NCI-H2171 treated with DMSO at 0.1 percent for 48 hours (cell line): ENCODE measurements at places on chromosomes 11 and 22.

GRCh38 chr11:43447151-43447550 lies 88.4 kb downstream of the TTC17 start:
- no peak for DNase-seq

DNA sequence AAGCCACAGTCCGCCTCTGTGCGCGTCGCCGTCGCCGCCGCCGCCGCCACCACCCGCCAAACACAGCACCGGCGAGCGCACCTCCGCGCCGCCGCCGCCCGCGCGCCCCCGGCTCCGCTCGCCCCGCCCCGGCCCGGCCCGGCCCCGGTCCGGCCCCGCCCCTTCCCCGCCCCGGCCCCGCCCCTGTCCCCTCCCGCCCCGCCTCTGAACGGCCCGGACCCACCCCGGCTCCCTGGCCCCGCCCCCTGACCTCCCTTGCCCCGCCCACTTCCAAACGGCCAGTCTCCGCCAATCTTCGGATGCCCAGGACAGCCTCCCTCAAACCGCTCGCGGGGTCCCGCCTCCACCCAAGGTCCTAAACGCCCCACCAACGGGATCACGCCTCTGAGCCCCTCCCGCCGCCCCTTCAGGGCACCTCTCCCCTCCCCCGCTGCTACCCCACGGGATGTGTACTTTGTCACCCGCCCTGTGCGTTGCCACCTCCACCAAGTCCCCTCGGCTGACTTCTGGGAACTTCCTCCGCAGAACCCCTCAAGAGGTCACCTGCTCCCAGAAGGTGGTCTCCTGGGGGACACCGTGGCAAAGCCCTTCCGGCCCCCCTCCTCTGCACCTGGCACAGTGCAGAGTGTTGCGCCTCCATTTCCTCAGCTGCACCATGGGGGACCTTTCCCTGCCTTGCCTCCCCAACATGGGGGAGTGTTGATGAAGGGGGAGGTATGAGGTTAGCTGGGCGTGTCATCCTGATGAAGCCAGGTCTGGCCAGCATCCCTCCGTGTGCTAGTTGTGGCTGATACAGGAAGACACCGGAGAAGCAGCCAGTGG lies at the start of gene KIAA0930:
Gene KIAA0930, minus strand, starts transcription at position 85 of the 822 bp plus-strand sequence. CDS start 191 bp downstream, outside the sequence.
- peak; percentile 34 for DNase-seq

DNA sequence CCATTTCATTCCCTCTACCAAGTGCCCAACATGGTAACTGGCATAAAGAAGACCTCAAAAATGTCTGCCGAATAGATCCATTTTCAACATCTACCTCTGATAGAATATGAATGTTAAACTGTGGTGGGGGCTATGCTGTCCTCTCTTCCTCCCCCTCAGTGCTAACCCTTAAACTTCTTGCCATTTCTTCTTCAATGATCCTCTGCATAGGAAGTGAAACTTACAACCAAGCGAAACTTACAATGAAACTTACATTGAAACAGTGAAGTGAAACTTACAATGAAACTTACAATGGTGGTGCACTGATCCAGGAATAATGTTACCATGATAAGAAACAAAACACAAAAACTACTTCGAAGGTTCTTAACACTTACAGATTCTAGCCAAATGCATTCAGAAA lies 4.7 kb downstream of the RTCB start:
- DNase-seq: no peak

GRCh38 chr11:111938687-111939160 lies 1.6 kb downstream of the DIXDC1 start:
- no peak for DNase-seq

- no peak for DNase-seq
These were observed 23.8 kb downstream of the SYTL2 start for GRCh38 chr11:85787168-85787567.

GRCh38 chr11:11391796-11392463 lies 38.9 kb upstream of the CSNK2A3 start:
- DNase-seq: no peak

- DNase-seq: no peak
These were observed 441.0 kb downstream of the NTM start for GRCh38 chr11:131811383-131811782.

GRCh38 chr11:8265681-8266241 lies 2.1 kb upstream of the LMO1 start:
- no peak for DNase-seq

- no peak for DNase-seq
These were observed 33.0 kb upstream of the C11orf87 start for GRCh38 chr11:109388982-109389381.

DNA sequence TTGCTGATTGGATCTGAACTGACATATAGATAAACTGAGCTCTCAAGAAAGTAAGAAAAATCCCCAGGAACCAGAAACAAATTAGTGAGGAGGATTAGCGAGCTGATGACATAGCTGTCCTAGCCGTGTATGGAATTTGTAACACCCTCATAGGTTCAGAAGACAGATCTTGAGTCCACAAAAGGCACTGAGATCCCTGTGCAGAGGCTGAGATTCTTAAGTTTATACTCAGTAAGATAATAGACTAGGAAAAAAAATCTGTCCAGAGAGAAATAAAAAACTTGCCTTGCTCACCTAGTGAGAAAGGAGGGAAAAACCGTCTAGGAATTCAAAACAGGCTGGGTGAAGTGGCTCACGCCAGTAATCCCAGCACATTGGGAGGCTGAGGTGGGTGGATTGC lies 4.6 kb downstream of the NUMA1 start:
- DNase-seq: no peak

GRCh38 chr11:96113193-96113681 lies 189.3 kb upstream of the MTMR2 start:
- DNase-seq: peak; percentile 69

GRCh38 chr22:50732681-50733080 lies 5.3 kb upstream of the ACR start:
- no peak for DNase-seq

DNA sequence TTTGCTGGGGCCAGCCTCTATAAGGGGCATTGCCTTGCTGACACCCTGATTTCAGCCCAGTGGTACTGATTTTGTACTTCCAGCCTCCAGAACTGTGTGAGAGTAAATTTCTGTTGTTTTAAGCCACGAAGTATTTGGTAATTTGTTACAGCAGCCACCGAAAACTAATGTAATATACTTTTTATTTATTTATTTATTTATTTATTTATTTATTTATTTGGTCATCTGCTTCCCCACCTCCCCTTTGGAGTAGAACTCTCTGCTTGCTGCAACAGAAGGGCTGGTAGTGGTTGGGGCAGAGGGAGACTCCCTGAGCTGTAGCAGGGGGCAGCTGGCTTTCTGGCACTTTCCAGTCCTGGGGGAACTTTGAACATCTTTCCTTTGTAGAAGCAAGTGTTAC lies 128.4 kb upstream of the RAG2 start:
- DNase-seq: no peak

GRCh38 chr22:27972732-27973698 lies 54.0 kb upstream of the PITPNB start:
- no peak for DNase-seq

GRCh38 chr11:112440518-112440917 lies 179.9 kb upstream of the PLET1 start:
- no peak for DNase-seq

- DNase-seq: no peak
These were observed at the start of gene APOL3 for GRCh38 chr22:36160499-36160942. APOL3 (minus strand) TSS chr22:36160755; CDS start chr22:36149055, 11,700 bp downstream.

DNA sequence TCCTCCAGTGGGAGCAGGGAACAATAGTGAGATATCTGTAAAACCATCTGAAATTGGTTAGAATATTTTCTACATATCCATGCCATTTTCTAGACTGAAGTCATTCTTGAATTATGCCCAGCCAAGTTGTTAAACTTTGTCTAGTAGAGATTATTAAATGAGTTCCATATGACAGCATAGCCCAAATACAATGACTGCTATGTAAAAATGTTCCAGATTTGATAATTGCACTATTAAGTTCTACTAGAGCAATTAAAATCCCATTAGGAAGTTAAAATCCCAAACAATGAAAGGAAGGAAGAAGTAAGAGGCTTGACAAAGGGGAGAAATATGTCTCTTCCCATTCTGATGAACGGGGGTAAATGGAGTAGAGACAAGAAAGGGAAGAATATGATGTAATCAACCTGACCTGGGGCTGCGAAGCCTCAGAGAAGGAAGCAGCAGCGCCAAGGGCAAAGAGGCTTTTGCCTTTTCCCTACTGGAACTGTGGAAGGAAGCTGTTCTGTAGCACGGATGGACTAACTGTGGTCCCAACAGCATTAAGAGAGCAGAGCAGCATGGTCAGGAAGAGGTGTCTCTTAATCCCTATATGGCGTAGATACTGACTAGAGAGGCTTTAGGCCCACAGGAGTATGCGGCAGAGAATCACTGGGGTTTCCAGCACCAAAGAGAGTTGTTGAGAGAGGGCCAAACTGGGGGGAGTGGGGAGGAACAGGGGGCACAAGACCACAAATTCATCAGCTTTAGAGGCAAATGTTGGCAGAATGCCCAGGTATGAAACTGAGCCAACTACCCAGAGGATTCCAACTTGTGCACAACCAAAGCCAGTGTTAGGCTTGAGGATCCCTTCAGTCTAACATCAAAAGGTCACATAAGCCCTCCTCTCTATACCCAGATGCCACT lies 26.7 kb downstream of the RRP8 start:
- DNase-seq: peak; percentile 30

DNA sequence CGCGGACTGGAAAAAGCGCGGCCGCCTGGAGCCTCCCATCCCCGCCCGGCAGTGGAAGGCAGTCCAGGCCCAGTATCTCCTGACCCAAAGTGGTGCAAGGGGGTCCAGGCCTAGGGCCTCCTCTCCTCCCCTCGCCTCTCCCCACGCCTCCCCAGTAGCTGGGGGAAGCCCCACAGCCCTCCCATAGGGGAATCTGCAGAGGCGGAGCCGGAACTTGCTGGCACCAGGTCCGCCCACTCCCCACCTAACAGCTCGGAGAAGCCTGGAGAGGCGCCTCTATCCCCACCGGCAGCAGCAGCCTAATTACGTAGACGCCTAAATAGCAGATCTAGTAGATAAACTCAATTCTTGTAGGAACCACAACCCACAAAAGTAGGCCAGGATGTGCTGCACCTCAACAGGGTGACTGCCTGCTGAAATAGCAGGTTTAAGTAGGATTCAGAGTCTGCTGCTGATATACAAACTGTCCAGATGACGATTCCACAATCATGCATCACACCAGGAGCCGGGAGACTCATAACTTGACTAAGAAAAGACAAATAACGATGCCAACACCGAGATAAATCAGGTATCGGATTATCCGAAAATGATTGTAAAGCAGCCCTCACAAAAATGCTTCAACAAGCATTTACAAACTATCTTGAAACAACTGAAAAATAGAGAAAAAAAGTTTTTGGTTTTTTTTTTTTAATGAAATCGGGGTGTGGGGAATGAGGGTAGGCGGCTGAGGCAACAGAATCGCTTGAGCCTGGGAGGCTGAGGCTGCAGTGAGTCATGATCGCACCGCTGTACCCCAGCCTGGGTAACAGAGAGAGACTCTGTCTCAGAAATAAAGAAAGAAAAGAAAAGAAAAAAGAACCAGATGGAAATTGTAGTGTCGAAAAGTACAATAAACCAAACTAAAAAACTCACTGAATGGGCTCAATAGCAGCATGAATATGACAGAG lies 11.4 kb upstream of the BRD1 start:
- DNase-seq: no peak

DNA sequence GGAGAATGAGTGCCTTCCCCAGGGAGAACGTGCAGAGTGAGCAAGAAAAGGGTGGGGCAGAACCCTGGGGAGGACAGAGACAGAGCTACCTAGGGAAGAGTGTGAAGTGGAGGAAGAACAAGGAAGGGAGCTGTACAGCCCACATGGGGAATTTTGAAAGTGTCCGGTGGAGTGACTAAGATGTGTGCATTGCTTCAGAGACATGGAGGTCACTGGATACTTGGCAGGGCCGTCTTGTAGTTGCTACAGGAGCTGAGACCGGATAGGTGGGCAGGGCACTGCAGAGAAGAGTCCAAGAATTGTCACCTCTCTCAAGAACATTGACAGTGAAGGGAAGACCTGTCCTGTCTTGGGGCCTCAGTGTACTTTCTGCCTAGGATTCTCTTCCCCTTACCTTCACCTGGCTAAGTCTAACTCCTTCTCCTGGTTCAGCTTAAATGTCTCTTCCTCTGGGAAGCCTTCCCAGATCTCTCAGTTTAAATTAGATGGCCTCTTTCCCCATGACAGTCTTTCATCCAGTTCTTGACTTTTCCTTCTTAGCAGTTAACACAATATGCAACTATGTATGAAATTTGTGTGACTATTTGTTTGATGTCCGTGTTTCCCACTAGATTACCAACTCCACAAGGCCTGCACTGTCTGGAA lies 9.2 kb upstream of the P2RY6 start:
- DNase-seq: no peak

- DNase-seq: no peak
These were observed 12.1 kb downstream of the MMP7 start for GRCh38 chr11:102518296-102519094.

DNA sequence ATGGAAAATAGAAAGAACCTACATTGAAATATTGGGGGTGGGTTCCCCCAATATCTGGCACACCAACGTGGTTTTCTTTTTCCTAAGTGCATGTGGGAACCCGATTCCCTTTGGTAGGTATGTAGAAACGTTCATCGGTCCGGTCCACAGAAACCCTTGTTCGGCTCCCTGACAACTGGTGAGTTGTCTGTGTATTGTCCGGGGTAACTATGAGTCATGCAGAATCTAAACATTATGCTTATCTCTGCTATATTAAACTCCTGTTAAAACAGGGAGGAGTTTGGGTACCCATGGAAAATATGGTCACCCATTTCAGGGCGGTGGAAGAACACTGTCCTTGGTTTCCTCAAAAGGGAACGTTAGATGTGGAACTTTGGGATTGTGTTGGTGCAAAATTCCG lies 25.1 kb upstream of the ALDH3B2 start:
- no peak for DNase-seq

- no peak for DNase-seq
These were observed 4.5 kb downstream of the RPS6KB2 start for GRCh38 chr11:67432655-67433349.

- DNase-seq: no peak
These were observed 18.5 kb upstream of the SLC25A1 start for GRCh38 chr22:19196841-19197612.
